ENCODE measurements at places on chromosomes 1 and 21.

DNA sequence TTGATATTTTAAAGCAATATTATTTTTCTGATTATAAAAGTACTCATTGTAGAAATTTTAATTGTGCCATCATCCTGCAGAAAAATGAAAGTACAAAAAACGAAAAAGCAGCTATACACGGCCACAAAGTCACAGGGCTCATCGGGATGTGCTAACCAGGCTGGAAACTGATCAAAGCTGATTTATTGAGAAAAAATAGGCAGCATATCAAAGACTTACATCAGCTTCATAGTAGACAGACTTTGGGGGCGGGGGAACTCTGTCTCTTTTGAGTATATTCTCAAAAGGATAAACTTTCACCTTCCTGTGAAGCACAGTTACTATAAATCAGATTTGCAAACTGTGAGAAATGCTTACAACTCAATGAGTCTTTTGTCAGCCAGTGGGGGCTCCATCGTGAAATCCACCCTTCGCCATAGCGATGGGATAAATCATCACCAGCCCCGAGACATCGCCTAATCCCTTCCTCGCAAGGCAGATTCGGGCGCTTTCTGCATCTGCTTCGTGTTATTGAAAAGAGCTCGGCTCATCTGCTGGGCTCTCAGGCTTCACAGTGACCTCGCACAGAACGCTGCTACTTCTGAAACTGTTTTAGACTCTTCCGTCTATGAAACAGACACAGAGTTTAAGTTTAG lies 69.2 kb upstream of the ERG start:
- no peak for DNase-seq

- no peak for DNase-seq
Measured at GRCh38 chr1:2099886-2100779, 49.9 kb downstream of the PRKCZ start.

DNA sequence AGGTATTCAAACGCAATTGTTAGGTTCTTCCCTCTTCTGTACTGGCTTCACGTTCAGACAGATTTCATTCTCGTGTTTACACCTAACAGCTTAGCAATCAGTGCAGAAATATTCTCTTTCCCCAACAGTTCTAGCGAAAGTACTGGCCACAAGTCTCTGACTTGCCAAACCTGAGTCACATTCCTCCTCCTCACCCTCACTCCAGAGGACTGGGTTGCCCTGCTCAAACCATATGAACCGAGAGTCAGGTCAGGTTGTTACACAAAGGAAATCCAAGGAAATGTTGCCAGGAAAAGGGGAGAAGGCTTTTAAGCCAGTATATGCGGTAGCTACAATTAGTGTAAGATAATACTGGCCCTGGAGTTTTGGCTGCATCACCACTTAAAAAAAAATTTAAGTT lies 282.5 kb downstream of the RGS7 start:
- DNase-seq = no peak

DNA sequence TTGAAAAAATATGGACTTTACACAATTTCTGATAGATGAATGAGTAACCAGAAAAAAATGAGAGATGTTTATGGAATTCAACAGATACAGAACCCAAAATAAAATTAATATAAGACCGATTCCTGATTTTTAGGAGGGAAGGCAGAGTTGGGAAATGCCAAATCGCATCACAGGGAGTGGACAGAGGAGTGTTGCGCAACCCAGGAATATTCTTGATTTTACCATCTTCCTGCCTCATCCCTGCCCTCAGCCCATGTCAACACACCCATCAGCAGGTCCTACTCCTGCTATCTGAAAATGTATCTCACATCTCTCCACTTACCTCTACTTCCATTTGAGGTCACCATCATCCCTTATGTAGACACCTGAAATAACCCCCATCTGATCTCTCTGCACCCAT lies 221.0 kb downstream of the DSCAM start:
- DNase-seq = no peak

- no peak for DNase-seq
Measured at GRCh38 chr1:147267711-147268110, 25.2 kb downstream of the CHD1L start.

Data from NCI-H1105 treated with DMSO at 0.1 percent for 48 hours (cell line).